ENCODE measurements at places on chromosomes 6 and 20. TPM values are rescaled to one million over a fixed set of nuclear protein-coding genes. Genes with fewer than 3 reads are reported as not detected.

- H3K4me3 ChIP-seq, result no peak overlapping the region
- no peak for DNase-seq
- H3K4me1 ChIP-seq, result peaks cover 33% of the 10 kb centered on the region
- no peak overlapping the region for H3K27ac ChIP-seq
Measured at GRCh38 chr20:38216746-38217595, 43.6 kb downstream of the KIAA1755 start.

GRCh38 chr20:52236292-52236691 lies 44.7 kb upstream of the ZFP64 start:
- DNase-seq, result no peak
- H3K27me3 ChIP-seq, result no peaks in the 10 kb centered on the region
- no peaks in the 10 kb centered on the region for H3K36me3 ChIP-seq
- H3K4me3 ChIP-seq, result no peak overlapping the region
- H3K4me1 ChIP-seq, result no peaks in the 10 kb centered on the region

GRCh38 chr6:56242346-56242745 lies 5.0 kb downstream of the COL21A1 start:
- H3K27me3 ChIP-seq, result no peaks in the 10 kb centered on the region
- no peaks in the 10 kb centered on the region for H3K36me3 ChIP-seq
- H3K4me3 ChIP-seq, result no peak overlapping the region
- no peak for DNase-seq
- H3K4me1 ChIP-seq, result peaks cover 72% of the 10 kb centered on the region

DNA sequence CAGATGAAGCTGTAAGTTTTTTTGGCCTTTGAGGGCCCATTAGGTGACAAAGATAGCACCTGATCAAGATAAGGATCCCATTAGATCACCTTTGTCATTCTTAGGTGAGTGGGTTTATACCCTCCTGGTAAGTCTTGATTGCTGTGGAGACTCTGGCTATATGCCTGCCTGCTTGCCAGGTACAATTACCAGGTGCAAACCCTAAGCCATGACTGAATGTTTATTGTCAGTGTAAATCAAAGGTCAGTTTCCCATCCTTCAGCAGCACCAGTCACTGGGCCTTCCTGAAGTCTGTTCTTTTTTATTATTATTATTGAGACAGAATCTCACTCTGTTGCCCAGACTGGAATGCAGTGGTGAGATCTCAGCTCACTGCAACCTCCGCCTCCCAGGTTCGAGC lies 106.4 kb upstream of the FOXO3 start:
- H3K27ac ChIP-seq, result no peak overlapping the region
- no peaks in the 10 kb centered on the region for H3K36me3 ChIP-seq
- DNase-seq, result no peak
- H3K27me3 ChIP-seq, result no peaks in the 10 kb centered on the region

Gene PBOV1
- not detected for total RNA-seq

- no peaks in the 10 kb centered on the region for H3K4me1 ChIP-seq
- H3K27me3 ChIP-seq, result no peaks in the 10 kb centered on the region
- no peaks in the 10 kb centered on the region for H3K36me3 ChIP-seq
- H3K4me3 ChIP-seq, result no peak overlapping the region
Measured at GRCh38 chr20:45489083-45489531, 19.6 kb downstream of the WFDC2 start.

DNA sequence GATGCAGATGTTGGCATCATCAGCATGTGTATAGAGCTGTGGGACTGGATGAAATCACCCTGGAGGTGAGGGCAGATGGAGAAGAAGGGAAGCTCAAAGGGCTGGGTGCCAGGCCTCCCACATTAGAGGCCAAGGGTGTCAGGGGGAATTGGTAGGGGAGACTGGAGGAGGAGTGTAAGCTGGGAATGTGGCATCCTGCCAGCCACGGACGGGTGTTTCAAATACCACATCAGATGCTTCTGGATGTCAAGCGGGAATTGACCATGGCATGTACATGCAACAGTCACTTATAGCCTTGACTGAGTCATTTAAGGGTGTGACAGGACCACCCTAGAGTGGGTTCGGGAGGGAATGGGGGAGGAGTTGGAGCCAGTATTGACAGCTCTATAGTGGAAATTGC lies 9.6 kb downstream of the ERGIC3 start:
- H3K36me3 ChIP-seq, result peaks cover 25% of the 10 kb centered on the region
- no peak overlapping the region for H3K27ac ChIP-seq
- no peak for DNase-seq
- no peaks in the 10 kb centered on the region for H3K4me1 ChIP-seq
- no peaks in the 10 kb centered on the region for H3K27me3 ChIP-seq

GRCh38 chr6:31336896-31337496 lies 20.0 kb downstream of the HLA-B start:
- no peaks in the 10 kb centered on the region for H3K27me3 ChIP-seq
- no peak overlapping the region for H3K4me3 ChIP-seq
- H3K27ac ChIP-seq, result no peak overlapping the region
- H3K36me3 ChIP-seq, result no peaks in the 10 kb centered on the region

Gene NRSN1
- total RNA-seq, result not detected

DNA sequence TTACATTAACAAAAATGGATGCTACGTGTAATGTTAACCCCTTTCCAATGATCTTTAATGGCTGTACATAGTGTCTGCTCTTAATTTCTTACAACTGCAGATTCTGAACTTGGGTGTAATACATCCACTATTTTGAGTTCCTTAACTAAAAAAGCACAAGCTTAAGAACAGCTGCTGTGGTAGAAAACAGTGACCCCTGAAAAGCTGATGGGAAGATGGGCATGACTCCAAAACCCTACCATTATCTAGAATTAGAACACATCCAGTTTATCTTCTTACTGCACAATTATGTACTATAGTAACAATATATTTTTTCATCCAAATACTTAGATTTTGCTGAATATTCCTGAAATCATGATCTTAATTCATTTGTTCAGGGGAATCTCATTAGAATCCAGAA lies 49.3 kb downstream of the LYRM4 start:
- peaks cover 10% of the 10 kb centered on the region for H3K4me1 ChIP-seq
- no peak overlapping the region for H3K4me3 ChIP-seq
- H3K27me3 ChIP-seq, result no peaks in the 10 kb centered on the region
- no peaks in the 10 kb centered on the region for H3K36me3 ChIP-seq
- H3K27ac ChIP-seq, result no peak overlapping the region
- DNase-seq, result no peak

Measured in tibial nerve (tissue), 4 donors.